GOT3 (cell line): ENCODE measurements at places on chromosomes 13 and 19.

DNA sequence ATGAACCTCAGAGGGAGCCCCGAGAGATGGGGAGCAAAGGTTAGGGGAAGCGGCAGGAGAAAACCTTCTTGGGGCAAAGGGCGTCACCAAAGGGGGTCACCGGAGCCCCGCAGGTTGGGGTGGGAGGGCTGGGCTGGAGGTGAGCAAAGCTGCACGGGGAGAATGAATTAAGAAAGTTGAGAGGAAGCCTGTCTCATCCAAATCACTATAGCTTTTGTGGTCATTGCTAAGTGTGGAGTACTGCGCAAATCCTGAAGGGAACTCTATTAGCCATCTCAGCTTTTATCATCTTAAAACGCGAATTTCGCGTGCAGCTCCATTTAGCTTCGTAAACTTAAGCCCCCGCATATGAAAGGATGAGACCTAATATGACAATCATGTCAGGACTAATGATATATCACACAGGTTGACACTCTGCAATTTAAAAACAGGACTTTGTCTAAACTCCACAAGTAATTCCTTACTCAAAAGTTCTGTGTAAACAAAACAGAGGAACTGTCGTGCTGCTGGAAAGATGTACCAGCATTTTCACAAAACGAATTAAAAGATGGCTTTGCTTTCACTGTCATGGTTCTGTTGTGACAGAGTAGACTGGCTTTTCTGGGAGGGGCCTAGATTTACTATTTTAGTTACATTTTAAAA, 631 bp downstream of the LACC1 start:
- DNase-seq: no peak

- no peak for DNase-seq
Observed at GRCh38 chr13:110538632-110539031, 22.9 kb downstream of the RAB20 start.

GRCh38 chr19:57664269-57665127, 4.2 kb upstream of the ZSCAN4 start:
- no peak for DNase-seq

DNA sequence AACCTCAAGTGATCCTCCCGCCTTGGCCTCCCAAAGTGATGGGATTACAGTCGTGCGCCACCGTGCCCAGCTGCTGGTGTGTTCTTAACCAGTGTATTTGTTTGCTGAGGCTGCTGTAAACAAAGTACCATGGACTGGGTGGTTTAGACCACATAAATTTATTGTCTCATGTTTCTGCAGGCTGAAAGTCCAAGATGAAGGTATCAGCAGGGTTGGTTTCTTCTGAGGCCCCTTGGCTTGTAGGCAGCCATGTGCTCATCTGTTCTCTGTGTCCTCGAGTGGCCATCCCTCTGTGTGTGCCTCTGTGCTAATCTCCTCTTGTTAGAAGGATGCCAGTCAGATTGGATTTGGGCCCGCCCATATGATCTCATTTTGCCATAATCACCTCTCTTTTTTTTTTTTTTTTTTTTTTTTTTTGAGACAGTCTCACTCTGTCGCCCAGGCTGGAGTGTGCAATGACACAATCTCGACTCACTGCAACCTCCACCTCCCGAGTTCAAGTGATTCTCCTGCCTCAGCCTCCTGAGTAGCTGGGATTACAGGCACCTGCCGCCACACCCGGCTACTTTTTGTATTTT, 31.8 kb downstream of the PEX11G start:
- DNase-seq: no peak

DNA sequence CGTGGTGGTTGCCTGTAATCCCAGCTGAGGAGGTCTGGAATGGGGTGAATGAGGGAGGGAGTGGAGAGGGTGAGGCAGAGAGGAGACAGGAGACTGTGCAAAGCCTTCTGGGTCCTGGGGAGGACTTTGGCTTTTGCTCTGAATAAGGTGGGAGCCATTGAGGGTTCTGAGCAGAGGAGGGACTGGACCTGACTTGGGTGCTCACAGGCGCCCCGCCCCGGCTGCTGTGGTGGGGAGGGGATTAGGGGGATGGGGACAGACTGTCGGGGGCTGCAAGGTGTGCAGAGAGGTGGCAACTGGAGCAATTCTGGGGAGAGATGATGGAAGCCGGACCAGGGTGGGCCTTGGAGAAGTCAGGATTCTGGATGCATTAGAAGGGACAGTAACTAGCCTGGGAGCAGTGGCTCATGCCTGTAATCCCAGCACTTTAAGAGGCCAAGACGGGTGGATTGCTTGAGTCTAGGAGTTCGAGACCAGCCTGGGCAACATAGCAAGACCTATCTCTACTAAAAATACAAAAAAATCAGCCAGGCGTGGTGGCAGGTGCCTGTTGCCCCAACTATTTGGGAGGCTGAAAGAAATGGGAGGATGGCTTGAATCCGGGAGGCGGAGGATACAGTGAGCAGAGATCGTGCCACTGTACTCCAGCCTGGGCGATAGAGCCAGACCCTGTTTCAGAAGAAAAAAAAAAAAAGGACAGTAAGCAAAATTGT, 16.1 kb upstream of the NANOS3 start:
- no peak for DNase-seq

DNA sequence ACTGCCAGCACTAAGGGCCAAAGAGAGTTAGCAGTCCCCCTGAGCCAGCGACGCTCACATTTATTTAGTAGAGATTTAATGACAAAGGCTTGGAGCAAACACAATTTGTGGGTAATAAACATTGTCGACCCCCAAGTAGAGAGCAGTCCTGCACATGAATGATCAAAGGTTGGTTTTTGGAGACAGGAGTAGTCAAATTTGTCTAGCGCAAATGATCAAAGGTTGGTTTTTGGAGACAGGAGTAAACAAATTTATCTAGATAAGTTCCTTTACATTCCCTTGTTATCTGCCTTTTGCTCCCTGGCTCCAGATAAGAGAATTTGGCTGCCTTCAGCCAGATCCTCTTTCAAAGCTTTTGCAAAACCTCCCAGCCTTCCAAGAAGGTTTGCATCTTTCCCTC, 26.9 kb downstream of the METTL21C start:
- no peak for DNase-seq

- DNase-seq: no peak
Observed at GRCh38 chr19:55650602-55651230, 2.7 kb downstream of the CCDC106 start.

GRCh38 chr13:73141292-73141771, 82.5 kb downstream of the KLF5 start:
- DNase-seq: no peak

GRCh38 chr19:53078668-53079067, 24.6 kb downstream of the ZNF160 start:
- DNase-seq: no peak

DNA sequence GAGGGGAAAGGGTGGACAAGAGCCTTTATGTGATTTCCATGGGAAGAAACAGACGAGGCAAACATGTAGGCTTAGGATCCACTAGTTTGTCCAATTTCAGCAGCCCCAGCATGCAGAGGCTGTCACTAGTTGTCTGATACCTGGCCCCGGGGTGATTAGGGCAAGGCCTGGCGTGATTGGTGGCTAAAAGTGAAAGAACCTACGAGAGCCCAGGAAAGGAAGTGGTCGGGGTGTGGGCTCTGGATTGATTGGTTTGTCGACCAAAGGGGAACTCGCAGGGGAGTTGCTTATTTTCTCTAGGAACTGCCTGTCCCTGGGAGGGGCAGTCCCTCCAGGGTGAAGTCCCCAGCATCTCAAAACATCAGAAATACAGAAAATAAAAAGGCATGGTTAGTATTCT, 64.2 kb upstream of the UQCRFS1 start:
- DNase-seq: no peak

GRCh38 chr19:49474542-49474924, 518 bp downstream of the FLT3LG start:
- DNase-seq: no peak

GRCh38 chr13:51158880-51159518, 47.9 kb upstream of the C13orf42 start:
- no peak for DNase-seq

- no peak for DNase-seq
Observed at GRCh38 chr13:25571237-25571636, 199.5 kb downstream of the ATP8A2 start.

DNA sequence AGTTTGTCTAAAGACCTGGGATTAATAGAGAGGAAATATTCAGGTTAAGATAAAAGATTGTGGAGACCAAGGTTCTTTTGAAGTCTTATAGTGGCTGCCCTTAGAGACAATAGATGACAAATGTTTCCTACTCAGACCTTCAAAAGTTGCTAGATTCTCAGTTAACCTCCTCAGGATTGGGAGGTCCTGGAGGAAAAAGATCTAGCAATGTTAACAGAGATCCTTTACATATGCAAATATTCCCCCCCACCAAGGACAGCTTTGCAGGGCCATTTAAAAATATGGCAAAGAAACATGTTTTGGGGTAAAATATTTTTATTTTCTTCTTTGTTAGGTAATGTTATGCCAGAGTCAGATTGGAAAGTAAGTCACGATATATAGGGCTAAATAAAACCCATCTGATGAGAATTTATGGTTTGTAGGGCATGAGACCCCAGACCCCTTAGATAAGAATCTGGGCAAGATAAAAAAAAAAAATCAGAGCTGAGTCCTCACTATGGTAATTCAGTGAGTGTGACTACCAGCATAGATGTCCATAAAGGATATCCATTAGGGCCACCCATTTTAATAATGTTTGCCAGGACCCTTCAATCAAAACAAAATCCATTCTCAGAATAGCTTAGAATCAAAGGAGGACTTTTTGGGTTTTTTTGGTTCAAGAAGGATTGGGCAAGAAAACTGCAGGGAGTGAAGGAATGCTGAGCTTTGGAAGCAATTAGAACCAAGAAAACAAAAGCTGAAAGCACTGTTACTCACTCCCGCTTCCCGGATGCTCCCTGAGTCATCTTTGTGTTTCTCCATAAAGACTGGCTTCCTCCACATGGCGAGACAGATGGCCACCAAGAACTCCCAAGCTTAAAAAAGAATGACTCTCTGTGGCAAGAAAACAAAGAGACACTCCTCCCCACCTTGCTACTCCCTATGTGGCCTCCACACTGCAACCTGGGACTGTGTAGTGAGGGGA, 28.2 kb downstream of the VSTM1 start:
- DNase-seq: no peak

- DNase-seq: no peak
Observed at GRCh38 chr13:98848746-98849145, 96.3 kb upstream of the SLC15A1 start.

- no peak for DNase-seq
Observed at GRCh38 chr13:29855009-29855408, 4.6 kb upstream of the UBL3 start.

DNA sequence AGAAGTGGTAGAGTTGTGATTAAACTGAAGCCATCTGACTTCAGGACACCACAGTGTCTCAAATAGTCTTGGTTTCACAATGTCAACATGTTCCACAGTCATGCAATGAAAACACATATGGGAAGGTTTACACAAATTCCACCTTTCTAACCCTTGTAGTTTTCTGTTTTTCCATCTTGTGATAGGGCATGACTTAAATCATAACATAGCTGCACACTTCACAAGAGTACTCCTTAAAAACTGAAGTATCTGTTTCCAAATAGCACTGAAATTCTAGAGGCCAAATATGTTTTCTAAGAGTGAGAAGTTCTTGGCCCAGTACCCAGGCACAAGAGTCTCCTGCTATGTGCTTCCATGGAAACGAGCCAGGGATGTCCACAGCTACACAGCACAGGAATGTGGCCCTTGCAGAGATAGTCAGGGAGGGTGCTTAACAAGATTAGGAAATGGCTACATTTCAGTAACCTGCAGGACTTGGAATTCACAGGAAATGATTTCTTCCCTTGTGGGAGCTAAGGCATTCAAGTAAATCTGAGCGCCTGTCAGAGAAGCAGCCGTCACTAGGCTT, 269.1 kb downstream of the NDFIP2 start:
- no peak for DNase-seq

GRCh38 chr13:99898421-99898820, 73.1 kb downstream of the ZIC5 start:
- DNase-seq: no peak

DNA sequence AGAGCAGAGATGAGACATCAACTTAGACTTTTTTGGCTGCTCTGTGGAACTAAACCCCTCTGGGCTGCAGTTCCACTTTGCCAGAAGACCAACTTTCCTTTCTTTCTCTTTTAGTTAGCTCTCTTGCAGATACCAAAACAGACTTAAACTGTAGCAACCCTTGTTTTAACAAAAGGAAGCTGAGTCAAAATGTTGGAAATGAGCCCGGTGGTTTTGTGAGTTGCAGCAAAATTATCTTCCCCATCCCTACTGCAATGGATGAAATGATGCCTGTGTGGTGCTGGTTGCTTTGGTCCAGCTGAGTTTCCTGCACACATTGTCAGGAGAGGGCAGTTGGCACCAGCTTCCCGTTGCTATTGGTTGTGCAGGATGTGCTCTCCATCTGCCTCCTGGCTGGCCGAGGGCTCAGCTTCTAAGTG, 115.3 kb downstream of the LRCH1 start:
- DNase-seq: no peak

- DNase-seq: no peak
Observed at GRCh38 chr19:46630586-46631205, 5.3 kb downstream of the GNG8 start.
